Stimulated activated CD4-positive, alpha-beta T cell treated with anti-CD3 and anti-CD28 coated beads, Interleukin-4, amount 100 ng/mL, for 48 hours (primary cell): ENCODE measurements at places on chromosomes 5 and 9.

GRCh38 chr5:41094871-41095270 is 23.7 kb upstream of the MROH2B start:
- DNase-seq = no peak

DNA sequence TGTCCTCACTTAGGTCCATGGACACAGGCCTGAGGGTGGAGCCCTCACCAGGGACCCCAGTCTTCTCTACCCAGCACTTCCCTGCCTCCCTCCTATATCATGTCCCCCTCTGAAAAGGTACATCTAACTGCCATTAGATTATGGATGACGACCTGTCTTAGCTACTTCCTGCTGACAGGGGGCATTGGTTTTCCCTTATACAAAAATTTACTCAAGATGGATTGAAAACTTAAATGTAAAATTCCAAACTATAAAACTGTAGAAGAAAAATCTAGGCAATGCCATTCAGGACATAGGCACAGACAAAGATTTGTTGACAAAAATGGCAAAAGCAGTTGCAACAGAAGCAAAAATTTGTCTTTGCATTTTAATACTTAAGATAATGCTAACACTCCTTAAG is 623.2 kb upstream of the FAM174A start:
- no peak for DNase-seq

GRCh38 chr9:113737517-113738271 is 138.4 kb upstream of the ZNF618 start:
- peak; percentile 4 for DNase-seq

GRCh38 chr5:93300309-93300923 is 280.6 kb downstream of the NR2F1-AS1 start:
- no peak for DNase-seq

DNA sequence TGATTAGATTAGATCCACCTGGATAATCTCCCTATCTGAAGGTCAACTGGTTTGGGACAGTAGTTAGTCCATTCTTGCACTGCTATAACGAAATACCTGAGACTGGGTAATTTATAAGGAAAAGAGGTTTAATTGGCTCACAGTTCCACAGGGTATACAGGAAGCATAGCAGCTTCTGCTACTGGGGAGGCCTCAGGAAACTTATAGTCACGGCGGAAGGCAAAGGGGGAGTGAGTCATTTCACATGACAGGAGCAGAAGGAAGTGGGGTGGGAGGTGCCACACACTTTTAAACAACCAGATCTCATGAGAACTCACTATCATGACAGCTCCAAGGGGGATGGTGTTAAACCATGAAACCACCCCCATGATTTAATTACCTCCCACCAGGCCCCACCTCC is 9.9 kb downstream of the C9orf40 start:
- DNase-seq = peak; percentile 15

DNA sequence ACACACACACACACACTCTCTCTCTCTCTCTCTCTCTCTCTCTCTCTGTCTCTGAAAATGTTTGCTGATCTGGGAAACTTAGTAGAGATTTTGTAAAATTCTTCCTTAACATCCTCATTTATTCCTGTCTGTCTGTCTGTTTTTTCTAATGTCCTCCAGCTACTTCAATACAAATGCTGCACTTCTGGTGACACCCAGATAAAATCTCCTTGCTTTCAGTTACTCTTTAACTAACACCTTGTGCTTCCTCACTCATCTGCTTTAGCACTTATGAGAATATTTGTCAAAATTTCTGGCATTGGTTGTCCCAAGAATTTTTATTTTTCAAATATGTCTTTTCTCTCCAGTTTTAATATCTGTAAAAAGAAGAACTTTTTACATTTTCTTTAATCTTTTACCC is 35.0 kb upstream of the ARRDC3 start:
- DNase-seq = no peak

- no peak for DNase-seq
Observed at GRCh38 chr5:11390291-11390767, 513.9 kb downstream of the CTNND2 start.

DNA sequence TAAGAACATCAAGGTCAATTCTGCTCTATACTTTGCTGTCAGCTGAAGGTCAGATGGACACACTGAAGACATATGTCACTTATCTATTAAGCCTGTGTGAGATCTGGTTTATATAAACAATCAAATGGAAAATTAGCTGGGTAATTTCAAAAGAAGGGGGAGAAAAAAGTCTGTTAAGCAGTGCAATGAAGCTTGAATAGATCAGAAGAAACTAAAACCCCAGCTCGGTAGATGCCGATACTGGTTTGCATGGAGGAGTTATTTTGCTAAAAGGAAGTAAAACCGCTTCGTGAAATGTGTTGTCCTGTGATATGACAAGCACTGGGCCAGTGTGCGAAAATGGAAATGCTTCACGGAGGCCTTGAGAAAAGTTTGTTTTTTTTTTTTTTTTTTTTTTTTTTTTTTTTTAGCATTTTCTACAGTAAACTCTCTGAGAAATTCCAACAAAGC is 148.8 kb downstream of the MEF2C start:
- DNase-seq = no peak

DNA sequence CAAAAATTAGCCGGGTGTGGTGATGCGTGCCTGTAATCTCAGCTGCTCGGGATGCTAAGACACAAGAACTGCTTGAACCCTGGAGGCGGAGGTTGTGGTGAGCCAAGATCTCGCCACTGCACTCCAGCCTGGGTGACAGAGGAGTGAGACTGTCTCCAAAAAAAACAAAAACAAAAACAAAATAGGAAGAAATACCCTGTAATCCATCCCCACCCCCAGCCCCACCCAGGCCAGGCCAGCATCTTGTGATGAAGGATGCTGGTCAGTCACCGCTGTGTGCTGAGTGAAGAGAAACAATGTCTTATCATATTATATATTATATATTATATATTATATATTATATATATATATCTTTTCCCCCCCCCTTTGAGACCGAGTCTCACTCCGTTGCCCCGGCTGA is 15.4 kb upstream of the CCIN start:
- no peak for DNase-seq

GRCh38 chr9:1748407-1748806 is 266.7 kb upstream of the SMARCA2 start:
- DNase-seq = no peak

GRCh38 chr9:34493972-34494535 is 28.7 kb downstream of the ENHO start:
- no peak for DNase-seq

DNA sequence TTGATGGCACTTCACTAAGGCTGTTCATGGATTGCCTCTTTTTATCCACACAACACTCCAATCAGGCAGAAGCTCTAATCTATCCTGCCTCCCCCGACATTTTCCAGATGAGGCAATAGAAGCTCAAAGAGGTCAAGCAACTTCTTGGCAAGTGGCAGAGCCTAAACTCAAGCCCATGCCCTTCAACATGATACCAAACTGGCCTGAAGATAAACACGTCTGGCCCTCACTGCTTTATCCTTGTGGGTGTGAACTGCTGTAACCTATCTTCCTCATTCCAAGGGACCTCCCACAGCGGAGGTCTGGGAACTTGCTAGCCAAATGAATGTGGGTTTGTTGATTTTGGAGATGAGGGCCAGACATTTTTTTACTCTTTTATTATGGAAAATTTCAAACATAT is 9.5 kb downstream of the SLC35A4 start:
- no peak for DNase-seq

- DNase-seq = no peak
Observed at GRCh38 chr9:70111641-70112236, 68.1 kb downstream of the MAMDC2 start.

DNA sequence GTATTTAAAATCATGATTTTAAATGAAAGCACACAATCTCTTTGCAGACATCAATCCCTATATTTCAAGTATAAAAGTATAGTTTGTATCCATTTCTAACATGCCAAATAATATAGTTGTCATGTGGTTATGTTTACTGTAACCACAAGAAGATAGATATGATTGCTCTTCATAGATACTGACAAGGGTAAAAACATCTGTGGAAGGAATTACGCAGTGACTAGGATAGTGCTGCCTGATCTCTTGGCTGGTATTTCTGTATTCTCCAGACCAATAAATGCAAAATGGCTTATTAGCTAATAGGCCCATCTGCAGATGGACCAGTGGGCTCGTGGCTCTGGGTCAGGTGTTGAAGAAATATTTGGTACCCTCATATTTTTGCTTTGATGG is 34.9 kb upstream of the FBN2 start:
- no peak for DNase-seq

GRCh38 chr5:159053216-159053615 is 46.5 kb downstream of the EBF1 start:
- DNase-seq = no peak

DNA sequence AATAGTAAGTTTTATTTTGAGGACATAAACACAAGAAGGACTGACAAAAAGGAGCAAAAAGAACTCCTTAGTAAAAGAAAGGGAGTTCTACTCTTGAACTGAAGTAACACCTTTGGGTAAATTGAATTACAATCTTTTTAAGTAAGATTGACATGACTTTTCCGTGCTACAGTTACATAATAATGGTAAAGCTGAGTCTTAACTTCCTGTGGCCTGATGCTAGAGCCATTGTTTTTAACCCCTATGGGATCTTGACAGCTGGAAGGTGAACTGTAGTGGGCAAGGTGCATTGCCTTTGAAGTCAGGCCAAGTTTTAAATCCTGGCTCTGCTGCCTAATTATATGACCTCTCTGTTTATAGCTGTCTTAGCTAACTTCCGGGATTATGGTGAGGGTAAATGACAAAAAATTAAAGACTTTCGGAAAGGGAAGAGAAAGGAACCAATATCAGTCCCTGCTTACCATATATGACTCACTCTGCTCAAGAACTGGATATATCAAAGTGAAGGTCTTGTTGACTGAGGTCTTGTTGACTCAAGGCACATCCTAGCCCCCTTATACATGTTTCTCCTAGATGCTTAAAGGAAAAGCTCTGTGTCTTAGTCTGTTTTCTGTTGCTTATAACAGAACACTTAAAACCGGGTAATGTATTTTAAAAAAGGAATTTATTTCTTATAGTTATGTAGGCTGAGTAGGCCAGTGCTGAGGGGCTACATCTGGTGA is 6.8 kb downstream of the HSD17B4 start:
- DNase-seq = no peak

- DNase-seq = no peak
Observed at GRCh38 chr9:3736161-3736560, 210.4 kb upstream of the RFX3 start.

GRCh38 chr5:172883066-172883465 is 49.0 kb downstream of the ERGIC1 start:
- no peak for DNase-seq

- DNase-seq = no peak
Observed at GRCh38 chr9:34958411-34958982, 412 bp downstream of the PHF24 start.

DNA sequence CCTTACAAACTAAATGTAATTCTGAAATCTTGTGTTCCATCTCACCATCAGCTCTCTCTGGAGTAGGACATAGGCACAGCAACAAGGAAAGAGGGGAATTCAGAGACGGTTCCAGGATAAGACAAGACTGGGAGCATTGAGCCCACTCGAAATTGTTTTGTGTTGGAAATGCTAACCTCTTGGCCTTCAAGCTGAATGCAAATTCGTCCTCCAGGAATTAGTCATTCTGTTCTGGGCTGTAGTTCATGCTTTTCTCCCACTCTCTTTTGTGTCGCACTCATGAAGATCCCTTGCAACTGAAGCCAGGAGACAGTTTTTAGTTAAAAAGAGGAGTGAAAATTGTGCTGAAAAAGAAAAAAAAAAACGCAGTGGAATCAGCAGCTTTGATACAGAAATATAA is 121.7 kb upstream of the SEMA6A start:
- no peak for DNase-seq

- no peak for DNase-seq
Observed at GRCh38 chr9:117341151-117341550, 73.7 kb downstream of the ASTN2 start.

DNA sequence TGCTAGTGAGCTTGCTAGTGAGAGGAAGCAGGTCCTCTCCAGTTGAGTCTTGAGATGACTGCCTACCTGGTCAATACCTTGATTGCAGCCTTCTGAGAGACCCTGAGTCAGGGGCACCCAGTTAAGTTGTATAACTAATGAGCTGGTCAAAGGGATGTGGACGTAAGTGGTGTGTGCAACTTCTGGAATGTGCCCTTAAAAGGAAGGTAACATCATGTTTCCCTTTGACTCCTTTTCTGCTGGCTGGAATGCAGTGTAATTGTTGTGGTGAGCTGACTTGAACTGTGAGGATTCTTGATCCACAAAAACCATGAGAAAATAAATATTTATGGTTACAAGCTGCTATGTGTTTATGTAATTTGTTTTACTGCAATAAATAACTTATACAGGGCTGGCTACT is 2.4 kb upstream of the SNX2 start:
- no peak for DNase-seq

GRCh38 chr5:44674461-44674860 is 134.3 kb upstream of the MRPS30 start:
- no peak for DNase-seq

GRCh38 chr9:121138973-121139372 is 62.7 kb downstream of the RAB14 start:
- no peak for DNase-seq

DNA sequence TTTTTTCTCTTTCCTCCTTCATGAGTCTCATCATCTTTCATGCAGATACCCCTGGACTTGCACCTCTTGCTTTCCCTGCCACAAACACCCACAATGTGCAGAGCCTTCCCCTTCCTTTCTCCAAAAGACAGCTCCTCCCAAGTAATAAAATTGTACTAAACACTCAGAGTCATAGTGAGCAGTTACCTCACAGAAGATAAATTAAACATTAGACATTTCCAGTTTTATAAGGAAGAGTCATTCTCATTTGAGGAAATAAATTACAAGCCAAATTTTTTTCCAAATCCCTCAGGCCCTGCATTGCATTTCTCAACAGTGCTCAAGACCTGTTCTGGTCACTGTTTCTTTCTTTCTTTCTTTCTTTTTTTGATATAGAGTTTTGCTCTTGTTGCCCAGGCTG is 131.5 kb downstream of the ATPSCKMT start:
- DNase-seq = no peak

- DNase-seq = no peak
Observed at GRCh38 chr5:147403651-147404640, 105.9 kb downstream of the DPYSL3 start.

DNA sequence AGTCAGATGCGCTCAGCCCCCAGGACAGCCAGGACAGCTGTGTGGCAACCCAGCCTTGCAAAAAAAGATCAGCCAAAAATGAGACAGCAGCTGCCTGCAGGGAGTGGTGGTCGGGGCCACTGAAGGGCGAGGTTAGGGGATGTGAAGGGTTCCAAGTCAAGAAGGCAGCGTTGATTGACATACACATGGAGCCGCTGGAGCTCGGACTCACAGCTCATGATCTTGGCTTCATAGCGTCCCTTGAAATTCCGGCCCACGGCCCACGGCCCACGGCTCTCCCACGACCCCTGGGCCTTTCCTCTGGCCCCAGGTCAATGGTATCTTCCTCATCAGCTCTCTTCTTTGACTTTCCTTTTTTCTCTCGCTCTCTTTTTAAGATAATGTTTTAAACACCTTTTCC is 390.0 kb upstream of the IRX4 start:
- no peak for DNase-seq

DNA sequence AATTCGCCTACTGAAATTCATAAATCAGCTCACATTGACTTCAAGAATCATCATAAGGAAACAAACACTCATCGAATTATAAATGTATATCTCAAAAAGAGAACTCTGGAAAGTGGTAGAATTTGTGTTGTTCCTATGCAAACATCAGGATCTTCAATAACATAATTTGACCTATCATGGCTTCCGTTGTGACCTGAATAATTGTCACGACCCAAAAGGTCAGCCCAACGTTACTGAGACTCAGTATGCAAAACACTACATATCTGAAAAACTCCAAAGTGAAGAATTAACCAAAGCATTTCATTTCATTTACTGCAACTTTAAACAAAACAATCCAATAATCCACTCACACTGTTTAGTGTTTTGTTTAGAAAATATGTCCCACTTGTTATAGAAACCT is 1.2 kb downstream of the RAPGEF6 start:
- DNase-seq = no peak

- DNase-seq = no peak
Observed at GRCh38 chr5:135814316-135814715, 20.1 kb upstream of the SLC25A48 start.
